ENCODE measurements at places on chromosomes 6 and 20.
A peak's percentile ranks its signal among the peaks of the same experiment; 100 is the strongest.

DNA sequence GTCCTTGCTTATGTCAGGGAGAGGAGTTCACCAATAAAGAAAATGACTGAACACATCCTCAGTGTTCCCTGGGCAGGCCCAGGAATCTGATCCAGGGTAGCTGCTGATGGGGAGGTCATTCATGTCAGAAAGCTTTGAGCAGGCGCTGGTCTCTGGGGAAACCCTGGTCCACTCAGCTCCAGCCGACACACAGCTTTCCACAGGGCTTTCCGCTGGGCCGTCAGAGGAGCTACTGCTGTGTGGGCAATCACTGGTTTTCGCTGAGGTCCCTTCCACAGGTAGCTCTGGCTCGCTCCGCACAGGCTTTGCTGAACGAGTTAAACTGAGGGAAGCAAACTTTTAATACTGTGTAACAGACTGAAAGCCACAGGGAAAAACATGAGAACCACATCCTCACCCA lies 17.5 kb upstream of the ANKRD60 start:
- no peak for DNase-seq

GRCh38 chr6:144952456-144953240 lies 667.5 kb downstream of the UTRN start:
- DNase-seq, result no peak

GRCh38 chr20:51667002-51667408 lies 101.2 kb downstream of the ATP9A start:
- DNase-seq, result no peak

DNA sequence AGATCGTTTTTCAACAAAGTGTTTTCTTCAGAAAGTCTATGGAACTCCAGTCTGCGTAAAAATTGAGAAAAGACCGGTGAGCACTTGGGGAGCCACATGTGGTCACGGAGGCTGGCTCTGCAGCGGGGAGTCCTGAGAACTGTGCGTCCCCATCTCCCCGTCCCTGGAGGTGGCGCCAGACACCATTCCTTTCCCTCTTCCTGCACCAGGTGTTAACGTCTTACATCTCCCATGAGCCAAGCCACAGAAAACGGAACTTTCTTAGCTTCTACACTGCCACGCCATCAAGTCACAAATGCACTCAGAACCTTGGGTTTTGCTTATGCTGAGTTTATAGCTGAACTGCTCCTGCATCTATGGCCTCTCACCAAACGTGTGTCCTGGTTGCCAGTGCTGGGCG lies 62.6 kb downstream of the GINS1 start:
- DNase-seq, result peak; percentile 79

DNA sequence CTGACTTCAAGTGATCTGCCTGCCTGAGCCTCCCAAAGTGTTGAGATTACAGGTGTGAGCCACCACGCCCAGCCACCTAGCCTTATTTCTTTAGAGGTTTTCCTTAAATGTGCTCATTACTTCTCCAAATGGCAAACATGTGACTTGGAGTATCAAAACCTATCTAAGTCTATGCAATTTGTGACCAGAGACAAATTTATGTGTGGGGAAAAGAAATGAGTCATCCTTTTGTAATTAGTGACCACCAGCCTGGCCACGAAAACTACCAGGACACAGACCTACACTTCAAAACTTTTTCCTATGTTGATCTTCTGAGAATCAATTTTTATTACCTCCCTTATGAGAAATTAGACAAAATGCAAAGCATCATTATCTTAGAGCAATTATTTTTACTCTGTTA lies 64.6 kb upstream of the OGFRL1 start:
- DNase-seq, result no peak

GRCh38 chr6:48736501-48737206 lies 625.7 kb upstream of the PTCHD4 start:
- no peak for DNase-seq

GRCh38 chr6:98833057-98833306 lies 1.4 kb upstream of the POU3F2 start:
- no peak for DNase-seq

DNA sequence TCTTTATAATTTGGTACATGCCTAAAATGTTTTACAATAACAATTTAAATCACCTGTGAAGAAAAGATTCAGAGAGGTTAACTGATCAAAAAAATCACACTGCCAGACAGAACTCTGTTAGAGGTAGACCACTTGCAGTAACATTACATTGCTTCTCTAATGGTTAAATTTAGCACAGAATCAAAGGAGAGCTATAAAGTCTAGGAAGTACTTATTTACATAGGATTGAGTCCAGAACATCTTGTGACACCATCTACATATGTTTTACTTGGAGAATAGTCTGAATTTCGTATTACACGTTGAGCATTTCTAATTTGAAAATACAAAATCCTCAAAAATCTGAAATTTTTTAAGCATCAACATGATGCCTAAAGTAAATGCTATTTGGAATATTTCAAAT lies 17.2 kb upstream of the TBC1D20 start:
- DNase-seq, result no peak
